ENCODE measurements at places on chromosomes 2 and 18.

GRCh38 chr2:5898667-5899066 lies 206.5 kb downstream of the SOX11 start:
- no peak for DNase-seq

DNA sequence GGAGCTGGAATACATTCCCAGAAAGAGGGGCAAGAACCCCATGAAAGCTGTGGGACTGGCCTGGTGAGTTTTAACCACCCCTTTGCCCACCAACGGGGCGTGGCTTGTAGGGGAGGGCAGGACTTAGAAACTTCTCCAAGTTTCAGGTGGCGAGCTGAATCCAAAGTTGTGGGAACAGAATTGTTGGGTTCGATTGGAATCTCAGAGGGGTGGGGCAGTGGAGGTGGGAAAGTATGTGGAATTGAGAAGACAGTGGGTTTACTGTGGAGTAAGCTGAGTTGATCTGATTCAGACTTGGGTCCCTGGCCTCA lies 1.1 kb downstream of the PNKD start:
- DNase-seq = no peak

- no peak for DNase-seq
Measured at GRCh38 chr2:48120112-48120511, 213.8 kb upstream of the FBXO11 start.

DNA sequence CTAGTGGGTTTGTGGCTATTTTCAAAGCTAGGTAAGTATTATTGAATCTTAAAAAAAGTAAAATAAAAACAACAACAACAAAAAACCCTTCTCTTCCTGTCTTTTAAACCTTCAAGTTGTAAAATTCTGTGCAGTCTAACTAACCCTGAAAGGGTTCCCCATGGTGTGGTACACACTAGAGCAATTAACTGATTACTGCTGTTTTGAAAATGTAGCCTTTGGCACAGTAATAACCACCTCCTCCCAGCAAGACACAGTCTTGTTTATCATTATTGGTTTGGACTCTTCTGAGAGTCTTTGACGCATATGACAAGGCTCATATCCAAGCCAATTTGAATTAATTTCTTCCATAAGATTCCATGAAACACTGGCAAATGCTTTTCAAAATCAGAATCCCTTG lies 2184.6 kb upstream of the PIK3C3 start:
- DNase-seq = no peak

DNA sequence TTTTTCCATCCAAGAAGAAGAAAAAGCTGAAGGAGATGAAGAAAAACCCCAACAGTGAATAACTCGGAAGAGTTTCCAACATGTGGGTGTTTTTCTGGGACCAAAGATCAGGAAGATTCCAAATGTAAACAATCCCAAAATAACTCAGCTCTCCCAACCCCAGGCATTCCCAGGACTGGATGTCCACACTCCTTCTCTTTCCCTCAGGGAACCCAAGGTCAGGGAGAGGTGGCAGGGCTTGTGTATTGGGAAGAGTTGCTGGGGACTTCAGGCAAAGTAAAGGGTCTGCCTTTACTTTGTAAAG lies 268.0 kb downstream of the DYSF start:
- DNase-seq = no peak

DNA sequence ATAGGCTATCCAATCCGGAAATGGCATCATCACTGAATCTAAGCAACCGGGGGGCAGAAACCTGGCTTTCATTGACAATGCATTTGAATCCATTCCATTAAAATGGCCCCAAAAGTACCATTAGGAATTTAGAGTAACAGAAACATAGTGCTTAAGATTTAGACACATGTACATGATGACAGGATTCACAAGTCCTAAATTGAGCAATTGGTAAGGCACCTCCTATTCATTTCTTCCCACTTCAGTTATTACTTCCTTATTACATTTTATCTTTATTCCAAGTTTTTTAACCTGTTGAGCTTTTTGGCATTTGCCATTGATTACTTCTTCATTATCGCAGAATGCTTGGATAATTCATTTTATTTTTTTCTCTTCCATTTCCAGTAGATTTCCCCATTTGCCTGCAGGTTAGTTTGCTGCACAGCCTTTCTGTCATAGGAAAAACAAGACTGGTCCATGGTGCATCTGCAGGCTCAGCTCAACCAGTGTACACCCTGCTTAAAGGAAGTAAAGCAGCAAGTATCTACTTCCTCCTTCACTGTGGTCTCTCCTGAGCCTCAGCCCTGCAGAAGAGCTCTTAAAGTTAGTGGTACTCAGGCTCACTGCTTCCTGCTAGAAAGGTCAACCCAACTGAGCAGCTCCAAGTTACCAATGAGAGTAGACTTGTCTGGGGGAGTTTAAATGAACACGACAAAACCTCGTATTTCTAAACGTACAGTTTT lies 89.2 kb downstream of the DOCK10 start:
- DNase-seq = no peak

- no peak for DNase-seq
Measured at GRCh38 chr2:130390460-130391057, 34.7 kb downstream of the PTPN18 start.

- DNase-seq = no peak
Measured at GRCh38 chr2:235303499-235304291, 190.1 kb upstream of the AGAP1 start.

Measured in activated naive CD4-positive, alpha-beta T cell (primary cell).